ENCODE measurements at places on chromosomes 1 and 21. TPM values are rescaled to one million over a fixed set of nuclear protein-coding genes. Genes with fewer than 3 reads are reported as not detected.

The C8B gene
- not detected for total RNA-seq

GRCh38 chr1:29499104-29499650 is 262.9 kb downstream of the PTPRU start:
- no peak for DNase-seq

The ZFP69B gene
- total RNA-seq = 4.0 TPM

The S100A7 gene
- not detected for total RNA-seq

DNA sequence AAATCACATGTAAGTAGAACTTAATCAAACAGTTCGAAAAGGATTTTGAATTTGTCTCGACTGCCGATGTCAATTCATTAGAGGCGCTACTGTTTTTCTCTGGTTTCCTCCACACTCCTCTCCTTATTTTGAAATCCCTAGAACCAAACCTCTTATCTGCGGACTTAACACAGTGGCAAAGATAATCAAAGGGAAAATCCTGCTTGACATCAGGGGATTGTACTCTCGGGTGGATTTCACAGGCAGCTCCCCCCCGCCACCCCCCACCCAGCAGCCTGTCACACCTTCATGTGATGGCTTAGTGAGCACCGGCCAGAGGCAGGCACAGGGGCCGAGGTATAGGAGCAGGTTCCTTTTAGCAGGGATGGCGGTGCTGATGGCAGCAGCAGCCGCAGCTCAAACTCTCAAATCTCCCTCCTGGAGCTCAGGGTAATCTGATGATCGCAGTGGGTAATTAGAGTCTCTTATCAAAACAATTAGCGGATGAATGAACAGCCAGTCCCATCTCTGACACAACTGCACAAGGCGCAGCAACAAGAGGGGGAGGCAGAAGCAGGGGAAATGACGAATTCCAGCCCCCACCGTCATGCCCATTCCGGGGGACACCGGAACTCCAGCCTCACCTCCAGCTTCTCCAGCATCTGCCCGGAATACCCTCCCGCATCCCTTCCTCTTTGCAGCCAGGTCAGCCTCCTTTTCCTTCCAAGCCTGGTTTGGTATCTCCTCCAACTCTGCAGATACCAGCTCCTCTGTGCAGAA is 80.3 kb downstream of the SSBP3 start:
- no peak for DNase-seq

DNA sequence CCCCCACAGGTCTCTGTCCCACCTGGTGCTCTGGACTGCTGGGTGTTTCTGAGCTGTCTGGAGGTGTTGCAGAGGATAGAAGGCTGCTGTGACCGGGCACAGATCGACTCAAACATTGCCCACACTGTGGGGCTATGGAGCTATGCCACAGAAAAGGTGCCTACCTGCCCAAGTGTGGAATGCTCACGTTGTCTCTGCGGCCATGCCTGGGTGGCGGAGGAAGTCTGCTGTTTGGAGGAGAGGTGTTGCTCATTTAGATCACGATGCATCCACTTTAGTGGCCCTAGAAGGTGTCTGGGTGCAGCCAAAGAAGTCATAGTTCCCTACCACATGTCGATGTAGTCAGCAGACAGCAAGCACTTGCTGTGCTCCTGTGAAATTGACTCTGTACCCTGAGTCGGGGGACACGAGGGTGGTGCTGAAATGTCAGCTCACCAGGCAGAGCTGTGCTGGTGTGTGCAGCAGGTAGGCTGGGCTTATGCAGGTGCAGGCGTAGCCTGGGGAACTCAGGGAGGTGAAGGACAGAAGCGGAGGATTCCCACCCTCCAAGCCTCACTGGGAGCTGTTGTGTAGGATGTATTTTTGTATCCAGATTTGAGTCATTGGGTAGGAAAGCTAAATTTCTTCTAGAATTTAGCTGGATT is 32.8 kb upstream of the PWP2 start:
- no peak for DNase-seq

DNA sequence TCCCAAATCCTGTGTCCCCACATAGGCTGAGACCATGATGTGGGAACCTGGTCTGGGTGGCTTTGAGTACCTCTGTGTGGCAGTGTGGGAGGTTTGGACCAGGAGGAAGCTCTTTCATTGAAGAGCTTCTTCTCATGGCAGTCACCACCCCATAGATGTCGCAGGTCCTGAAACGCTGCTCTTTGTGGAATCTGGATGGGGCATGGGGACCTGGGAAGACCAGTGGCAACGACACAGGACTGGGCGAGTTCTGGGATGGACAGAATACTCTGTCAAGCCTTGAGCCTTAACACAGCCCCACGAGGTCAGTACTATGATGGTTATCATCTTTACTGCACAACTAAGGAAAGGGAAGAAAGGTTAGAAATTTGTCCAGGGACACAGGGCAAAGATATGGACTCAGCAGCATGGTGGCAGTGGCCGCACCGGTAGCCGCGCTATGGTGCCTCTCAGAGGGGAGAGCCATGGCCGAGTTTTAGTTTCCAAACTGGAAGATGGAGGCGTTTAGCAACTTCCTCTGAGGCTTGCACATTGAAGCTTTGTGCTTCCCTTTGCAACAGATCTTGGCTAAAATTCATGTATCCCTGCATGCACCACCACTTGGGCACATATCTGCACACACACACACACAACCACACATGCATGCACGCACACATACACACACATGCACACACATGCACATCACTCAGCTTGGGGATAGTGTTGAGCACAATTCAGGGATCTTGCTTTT is 117.7 kb upstream of the C1orf174 start:
- DNase-seq = no peak

GRCh38 chr1:8357329-8358101 is 39.6 kb downstream of the SLC45A1 start:
- DNase-seq = no peak

GRCh38 chr1:31704271-31705079 is 658 bp upstream of the COL16A1 start:
- DNase-seq = no peak

GRCh38 chr1:239872626-239873025 is 219.1 kb upstream of the FMN2 start:
- DNase-seq = no peak

The INTS3 gene
- total RNA-seq = 22.1 TPM

GRCh38 chr1:72336776-72337175 is 54.4 kb upstream of the NEGR1 start:
- DNase-seq = no peak

DNA sequence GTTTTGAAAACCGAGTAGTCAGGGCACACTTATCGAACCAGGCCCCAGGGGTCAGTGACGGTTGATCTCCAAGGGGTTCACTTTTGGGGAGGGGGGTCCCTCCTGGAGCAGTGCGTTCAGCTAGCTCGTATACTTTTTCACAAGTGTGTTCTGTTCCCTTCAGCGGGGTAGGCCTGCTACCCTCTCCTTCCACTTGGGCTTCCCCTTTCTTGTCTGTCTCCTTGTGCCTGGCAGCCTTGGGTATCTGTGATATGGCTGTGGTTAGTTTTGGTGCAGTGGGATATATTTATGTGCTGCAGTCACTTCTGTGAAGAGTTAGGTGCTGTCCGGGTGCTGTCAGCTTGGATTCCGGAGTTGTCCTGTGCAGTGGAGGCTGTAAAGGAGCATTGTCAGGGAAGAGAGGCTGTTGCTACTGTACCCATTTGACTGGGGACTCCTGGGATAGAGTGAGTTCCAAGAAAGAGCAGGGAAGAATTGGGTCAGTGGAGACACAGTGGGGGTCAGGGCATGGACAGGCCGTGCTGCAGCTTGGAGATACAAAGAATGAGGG is 29.7 kb downstream of the ADARB1 start:
- no peak for DNase-seq

DNA sequence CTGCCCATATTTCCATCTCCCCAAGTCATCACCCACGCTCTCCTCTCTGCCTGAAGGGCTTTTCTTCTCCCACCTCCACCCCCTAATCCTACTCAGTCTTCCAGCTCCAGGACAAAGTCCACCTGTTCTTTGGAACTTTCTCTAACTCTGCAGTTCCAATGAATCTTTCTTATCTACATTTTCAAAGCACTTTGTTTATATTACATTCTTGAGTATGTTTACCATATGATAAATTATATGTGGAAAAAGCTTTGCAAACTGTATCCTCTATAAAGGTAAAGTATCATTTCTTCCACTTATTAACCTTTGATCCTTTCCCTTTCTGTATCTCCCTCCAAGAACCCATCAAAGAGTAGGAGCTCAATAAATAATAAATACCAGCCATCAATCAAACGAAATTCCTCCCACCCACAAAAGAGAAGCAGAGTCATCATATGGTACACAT is 39.7 kb downstream of the TTC13 start:
- no peak for DNase-seq

DNA sequence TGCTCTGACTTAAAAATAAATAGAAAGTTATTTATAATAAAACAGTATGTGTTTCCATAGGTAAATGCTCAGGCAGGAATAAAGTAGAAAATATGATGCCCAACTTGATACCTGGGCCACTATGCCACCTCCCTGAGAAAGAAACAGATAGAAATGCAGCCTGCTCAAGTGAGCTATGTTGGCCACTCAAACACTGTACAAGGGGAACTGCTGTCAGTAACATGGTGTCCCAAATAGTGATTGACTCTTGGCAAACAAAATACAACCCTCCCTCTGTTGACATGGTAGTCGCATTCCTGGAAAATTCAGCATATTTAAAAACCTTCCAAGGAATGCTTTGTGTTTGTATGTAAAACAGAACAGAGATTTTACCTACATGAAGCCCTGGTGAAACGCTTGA is 66.9 kb upstream of the KCNE2 start:
- DNase-seq = no peak

The FBLIM1 gene
- total RNA-seq = 82.6 TPM

GRCh38 chr1:160264795-160265307 is 2.5 kb upstream of the DCAF8 start:
- DNase-seq = no peak

The TRIM58 gene
- total RNA-seq = 3.7 TPM

DNA sequence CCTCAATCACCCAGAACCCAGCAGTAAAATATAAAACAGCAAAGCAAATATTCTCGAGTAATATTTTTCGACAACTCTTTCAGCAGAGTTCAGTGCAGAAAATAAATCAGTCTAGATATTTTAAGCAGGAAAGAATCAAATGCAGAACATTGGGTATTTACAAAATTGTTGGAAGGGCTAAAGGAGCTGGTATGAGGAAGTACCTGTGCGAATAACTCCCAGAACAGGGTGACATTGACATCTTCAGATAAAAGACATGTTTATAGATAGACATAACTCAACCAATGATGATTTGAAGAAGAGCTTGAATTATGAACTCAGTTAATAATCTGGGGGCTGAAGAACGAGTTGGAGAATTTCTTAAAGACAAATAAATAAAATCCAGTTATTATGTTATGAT is 6.4 kb downstream of the AXDND1 start:
- no peak for DNase-seq

The CCDC17 gene
- total RNA-seq = 0.94 TPM

- no peak for DNase-seq
Observed at GRCh38 chr21:15552914-15553494, 176.8 kb upstream of the USP25 start.

DNA sequence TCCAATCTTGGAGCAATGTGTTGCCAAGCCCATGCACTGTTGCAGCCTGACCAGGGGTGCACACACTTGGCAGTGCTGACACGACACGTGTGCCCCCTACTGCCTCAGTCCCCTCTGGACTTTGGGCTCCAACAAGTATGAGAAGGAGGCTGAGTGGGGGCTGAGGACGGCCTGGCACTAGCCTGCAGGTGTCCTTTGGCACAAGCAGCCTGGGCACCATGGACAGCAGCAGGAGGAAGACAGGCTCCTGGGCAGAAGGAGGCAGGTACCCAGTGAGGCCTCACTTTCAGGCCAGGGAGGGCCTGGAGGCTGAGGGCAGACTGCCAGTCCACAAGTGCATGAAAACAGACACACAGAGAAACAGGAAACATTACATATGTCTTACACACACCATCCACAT is 1702.9 kb upstream of the B3GALT2 start:
- DNase-seq = no peak

DNA sequence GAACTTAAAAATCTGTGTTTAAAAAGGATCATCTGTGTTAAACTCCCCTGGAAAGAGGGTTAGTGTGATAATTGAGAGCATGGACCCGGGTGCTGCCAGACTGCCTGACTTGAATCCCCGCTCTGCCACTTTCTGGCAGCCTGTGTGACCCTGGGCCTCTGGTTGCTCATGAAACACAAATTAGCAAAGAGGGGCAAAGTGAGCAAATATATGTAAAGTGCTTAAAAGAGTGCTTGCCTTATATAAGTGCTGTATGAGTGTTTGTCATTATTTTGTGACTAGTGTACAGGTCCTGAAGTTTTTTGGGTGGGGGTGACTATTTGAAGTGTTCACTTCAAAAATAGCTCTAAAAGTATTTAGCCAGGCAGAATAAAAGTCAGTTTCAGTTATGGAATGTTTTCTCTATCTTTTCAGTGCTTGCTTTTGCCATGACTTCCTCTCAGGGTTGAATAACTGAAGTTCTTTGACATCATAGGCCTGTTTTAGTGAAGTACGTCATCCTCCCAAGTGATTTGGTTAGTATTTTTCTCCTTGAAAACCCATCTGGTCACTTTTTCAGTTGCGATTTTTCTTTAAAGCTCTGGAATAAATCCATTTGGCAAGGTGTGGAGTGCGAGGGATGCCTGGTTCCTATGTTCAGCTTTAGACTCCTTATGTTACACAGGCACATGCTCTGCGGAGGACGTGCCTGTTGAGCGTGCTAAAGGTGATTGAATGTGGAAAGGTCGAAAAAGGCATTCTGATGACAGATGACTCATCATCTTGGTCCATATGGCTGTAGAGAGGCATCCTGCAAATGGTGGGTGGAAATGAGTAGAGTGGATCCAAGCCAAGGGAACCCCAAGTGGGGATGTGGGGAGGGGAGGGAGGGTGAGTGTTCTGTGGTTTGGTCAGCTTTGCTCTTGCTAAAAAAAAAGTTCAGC is 47.8 kb downstream of the AK4 start:
- peak; percentile 55 for DNase-seq

DNA sequence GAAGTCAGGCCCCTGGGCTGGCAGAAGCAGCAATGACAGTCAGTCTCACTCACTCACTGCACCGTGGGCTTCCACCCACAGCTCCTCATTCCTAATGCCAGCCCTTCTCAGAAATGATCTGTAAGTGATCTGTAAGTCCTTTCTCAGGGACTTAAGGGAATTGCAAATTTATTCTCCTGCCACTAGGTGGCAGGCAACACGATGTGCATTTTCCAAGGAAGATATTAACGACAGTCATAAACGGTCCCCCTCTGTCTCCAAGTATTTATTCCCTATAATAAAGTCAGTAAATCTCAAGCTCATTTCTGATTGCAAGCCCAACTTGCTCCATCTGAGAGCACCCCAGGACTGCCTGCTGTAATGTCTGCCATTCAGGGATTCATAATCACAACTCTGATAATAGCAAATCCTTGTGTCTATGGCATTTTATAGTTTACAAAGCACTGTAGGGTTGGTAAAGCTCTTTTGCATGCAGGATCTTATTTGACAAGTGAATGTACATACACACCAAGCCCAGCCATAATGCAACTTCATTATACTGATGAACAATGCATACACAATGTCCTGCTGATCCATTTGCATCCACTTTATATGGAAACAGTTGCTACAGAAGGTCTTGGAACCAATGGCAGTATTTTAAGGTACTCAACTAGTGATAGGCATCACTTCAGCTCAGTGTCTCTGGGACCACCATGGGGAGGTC is 380.5 kb upstream of the CAMK1G start:
- peak; percentile 46 for DNase-seq

Data from HT1080 (cell line).